ENCODE measurements at places on chromosomes 1 and 21.

- no peak for DNase-seq
Observed at GRCh38 chr1:81670286-81670685, 130.4 kb upstream of the ADGRL2 start.

GRCh38 chr1:170630977-170631376, 33.0 kb upstream of the PRRX1 start:
- no peak for DNase-seq

DNA sequence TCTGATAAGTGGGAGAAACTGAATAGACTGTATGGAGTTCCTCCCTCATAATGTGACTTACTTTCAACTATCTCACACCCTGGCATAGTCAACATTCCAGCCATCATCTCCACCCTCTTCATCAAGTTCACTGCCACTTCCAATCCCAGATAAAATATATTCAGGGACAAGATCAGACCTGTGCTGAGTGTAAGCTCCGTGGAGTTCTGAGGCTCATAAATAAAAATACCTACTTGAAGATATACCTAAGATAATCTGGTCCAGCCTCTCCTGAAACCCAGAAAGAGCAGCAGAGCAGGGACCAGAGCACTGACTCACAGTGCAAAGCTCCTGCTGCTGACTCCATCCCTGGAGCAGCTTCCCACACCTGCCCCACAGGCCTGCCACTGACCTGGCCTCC, 1.7 kb upstream of the LCE7A start:
- DNase-seq, result no peak

GRCh38 chr1:144551543-144552424, 40.9 kb upstream of the PPIAL4F start:
- DNase-seq, result peak; percentile 84

DNA sequence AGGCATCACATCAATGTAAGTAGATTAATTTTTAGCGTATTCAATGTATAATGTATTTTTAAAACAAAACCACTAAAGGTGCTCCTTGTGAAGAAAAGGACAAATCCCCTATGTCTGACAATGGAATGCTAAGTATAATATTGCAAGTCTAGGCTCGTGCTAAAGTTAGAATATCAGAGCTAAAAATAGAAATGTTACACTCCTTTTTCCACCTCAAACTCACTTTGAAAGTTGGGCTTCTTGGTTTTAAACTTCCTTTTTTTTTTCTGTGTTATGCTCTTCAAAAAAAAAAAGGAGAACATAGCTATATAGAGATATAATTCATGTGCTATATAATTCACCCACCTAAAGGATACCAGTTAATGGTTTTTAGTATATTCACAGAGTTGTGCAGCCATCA, 3.6 kb upstream of the SERBP1 start:
- DNase-seq, result no peak

- DNase-seq, result no peak
Observed at GRCh38 chr1:87778896-87779295, 450.2 kb downstream of the LMO4 start.

DNA sequence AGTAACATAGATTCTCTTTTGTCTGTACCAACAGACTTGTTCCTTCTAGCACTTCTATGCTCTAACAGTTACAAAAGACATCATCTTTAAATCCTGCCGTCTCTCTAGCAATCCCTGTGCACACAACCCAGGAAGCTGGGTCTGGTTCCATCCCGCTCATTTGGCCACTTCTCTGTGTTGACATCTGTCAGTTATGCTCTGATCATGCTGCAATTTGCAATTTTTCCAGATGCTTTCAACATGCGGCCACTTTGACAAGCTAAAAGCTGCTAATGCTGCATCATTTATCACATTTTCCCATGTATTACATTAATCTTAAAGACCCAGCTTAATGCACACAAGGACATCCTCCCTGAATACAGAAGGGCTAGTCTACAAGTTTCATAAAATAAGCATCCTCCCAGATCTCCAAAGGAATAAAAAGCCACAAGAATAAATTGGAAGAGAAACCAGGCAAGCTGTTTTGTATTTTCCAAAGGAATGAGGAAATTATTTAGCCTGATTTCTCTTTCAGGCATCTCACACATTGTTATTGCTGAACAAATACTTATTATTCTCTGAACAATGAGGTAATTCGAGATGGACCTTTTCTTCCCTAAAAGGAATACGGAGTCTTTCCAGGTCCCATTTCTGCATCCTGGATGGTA, 19.0 kb upstream of the LRRC52 start:
- no peak for DNase-seq

DNA sequence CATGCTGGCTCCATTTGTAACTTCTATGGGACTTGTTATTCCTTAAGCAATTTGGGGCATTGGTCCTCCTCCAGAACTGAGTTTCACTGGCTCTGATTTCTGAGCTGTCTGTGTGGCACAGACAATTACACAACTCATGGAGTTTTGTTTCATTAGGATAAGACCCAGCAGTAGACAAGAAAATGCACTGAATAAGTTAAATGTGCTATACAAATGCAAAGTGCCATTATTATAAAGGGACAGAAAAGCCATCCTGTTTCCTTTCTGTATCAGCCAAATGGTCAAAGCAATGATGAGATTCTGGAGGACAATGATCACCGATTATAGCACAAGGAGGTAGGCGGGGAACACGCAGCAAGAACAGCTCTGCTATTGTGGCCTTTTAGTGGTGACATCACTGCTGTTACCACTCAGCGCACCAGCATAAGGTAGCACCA, 81.9 kb downstream of the CNIH3 start:
- DNase-seq, result no peak

GRCh38 chr1:5492846-5493245, 499.4 kb downstream of the NPHP4 start:
- no peak for DNase-seq

DNA sequence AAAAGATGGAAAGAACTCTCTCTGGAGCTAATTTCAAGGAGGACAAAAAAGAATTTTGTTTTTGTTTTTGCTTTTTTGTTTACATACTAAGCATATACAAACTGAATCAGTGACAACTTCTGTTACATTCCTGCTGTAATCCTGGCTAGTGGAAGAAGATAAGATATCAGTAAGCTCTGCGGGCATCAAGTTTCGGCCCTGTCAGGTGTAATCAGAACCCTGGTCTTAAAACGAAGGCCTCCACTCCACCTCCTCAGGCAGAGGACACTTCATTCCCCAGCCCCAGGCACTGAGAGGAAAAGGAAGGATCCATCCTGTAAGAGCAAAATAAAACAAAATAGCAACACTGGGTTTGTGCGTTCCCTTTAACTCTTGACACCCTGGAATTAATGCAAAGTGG, 88.9 kb upstream of the ARHGAP29 start:
- DNase-seq, result no peak

GRCh38 chr1:157382351-157382750, 170.0 kb downstream of the FCRL5 start:
- DNase-seq, result no peak

- DNase-seq, result no peak
Observed at GRCh38 chr1:216960716-216961115, 237.5 kb upstream of the ESRRG start.

GRCh38 chr1:223737342-223737741, 25.0 kb downstream of the CAPN2 start:
- no peak for DNase-seq

GRCh38 chr1:241715435-241715834, 63.4 kb downstream of the WDR64 start:
- DNase-seq, result no peak

- no peak for DNase-seq
Observed at GRCh38 chr1:200771625-200772555, 33.2 kb downstream of the CAMSAP2 start.

- no peak for DNase-seq
Observed at GRCh38 chr1:150876119-150876454, 312 bp downstream of the ARNT start.

GRCh38 chr1:11027316-11027715, 14.9 kb downstream of the TARDBP start:
- no peak for DNase-seq

DNA sequence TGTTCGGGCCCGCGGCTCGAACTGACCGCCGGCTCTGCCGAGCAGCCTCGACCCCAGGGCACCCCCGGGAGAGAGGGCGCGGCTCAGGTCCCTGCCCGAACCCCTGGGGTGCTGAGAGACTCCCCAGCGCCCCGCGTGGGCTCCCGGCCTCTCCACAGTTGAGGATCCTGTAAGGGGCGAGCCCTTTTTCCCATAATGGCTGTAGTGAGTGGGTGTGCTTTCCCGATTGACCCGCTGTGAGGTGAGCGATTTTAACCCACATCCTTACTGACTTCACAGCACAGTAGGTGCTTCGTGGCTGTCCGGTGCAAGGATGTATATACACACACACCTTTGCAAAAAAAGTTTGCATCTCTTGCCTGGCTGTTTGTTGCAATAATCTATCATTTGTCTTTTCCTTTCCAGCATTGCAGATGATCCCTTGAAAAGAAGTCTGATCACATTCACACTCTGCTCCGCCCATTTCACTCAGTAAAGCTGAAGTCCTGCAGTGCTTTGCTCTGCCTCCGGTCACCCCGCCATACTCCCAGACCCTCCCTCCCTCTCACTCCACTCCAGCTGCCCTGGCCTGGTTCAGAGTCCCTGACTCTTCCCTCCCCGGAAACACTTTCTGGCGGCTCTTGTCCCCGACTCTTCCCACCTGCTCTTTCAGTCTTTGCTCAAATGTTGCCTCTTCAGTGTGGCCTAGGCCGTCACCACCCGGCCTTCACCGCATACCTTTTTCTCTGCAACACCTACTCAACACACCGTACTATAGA, 955 bp upstream of the UBE2G2 start:
- no peak for DNase-seq

GRCh38 chr1:103063921-103064320, 44.4 kb downstream of the COL11A1 start:
- DNase-seq, result no peak

- DNase-seq, result no peak
Observed at GRCh38 chr1:18855573-18855972, 3.9 kb downstream of the TAS1R2 start.

- DNase-seq, result no peak
Observed at GRCh38 chr1:215529571-215529970, 37.5 kb upstream of the KCTD3 start.

- no peak for DNase-seq
Observed at GRCh38 chr1:87539147-87539546, 210.5 kb downstream of the LMO4 start.

DNA sequence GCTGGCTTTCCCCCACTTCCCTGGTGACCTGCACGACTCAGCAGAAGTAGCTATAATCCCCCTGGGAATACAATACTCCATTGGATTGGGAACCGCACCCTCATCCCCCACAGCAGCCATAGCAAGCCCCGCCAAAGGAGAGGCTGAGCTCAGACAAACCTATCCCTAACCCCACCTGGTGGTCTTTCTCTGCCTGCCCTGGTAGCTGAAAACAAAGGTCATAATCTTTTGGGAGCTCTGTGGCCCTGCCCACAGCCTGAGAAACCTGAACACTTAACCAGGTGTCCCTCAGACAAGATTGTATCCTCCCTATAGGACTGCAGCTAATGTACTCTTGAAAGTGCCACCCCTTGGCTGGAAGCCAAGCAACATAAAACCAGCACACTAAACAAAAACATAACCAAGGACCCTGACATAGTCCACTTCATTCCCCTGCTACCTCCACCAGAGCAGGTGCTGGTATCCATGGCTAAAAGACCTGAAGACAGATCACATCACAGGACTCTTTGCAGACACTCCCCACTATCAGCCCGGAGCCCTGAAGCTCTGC, 71.6 kb upstream of the RUNX1 start:
- no peak for DNase-seq

- DNase-seq, result peak; percentile 82
Observed at GRCh38 chr1:192516776-192517297, 58.7 kb upstream of the RGS1 start.

DNA sequence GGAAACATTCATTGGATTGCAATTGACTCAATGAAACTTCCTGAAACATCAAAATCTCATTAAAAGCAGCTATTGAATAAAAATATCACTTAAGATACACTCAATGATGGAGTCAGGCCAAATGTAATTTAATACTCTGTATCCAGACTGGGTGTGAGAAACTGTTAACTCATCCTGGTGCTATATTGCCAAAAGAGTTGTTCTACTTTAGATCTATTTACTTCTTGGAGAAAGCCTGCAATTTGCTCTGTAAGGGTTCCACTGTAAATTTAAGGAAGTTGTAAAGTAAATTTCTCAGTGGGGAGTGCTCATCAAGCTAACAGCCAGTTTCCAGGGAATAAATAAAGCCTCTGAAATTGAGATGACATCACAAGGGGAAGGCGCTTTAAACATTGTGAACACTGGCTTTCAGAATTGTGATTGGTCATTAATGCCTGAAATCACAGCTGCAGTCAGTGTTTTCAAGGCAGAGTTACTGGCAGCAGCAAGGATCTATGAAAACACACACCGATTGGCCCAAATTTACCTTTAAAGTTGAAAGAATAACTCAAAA, 91.4 kb downstream of the OLFM3 start:
- no peak for DNase-seq

- no peak for DNase-seq
Observed at GRCh38 chr1:175494950-175495349, 248.4 kb downstream of the TNR start.

- DNase-seq, result no peak
Observed at GRCh38 chr1:94582565-94582964, 41.0 kb upstream of the F3 start.

DNA sequence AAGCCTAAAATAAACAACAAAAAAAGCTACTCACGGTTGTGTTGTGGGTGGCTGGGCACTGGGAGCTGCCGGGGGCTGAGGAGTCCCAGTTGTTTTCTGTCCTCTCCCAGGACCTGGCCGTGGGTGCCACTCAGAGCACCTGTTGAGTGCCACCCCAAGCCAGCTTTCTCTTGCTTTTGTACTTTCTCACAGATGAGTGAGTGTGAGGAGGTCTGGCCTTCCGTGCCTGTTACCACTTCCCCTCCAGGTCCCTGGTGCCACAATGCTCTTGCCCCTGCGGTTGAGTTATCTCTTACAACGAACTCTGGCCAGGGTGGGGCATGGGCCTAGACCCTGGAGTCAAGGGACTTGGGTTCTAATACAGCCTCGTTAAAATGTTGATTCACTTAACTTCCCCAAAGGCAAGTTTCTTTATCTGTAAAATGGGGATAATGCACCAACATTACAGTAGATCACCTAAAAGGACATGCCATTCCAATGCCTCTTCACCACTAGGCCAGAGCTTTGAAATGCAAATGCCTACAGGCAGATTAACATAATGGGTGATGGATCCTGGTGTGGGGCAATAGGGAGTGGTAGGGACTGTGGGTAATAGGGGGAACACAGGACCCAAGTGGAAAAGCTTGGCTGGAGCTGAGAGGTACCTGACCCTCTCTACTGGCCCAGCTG, at the start of gene CNR2:
Gene CNR2 (minus strand): TSS at position 151 of the 669 bp plus-strand sequence. CDS start 37,745 bp downstream, outside the sequence.
- peak; percentile 38 for DNase-seq

GRCh38 chr1:246492611-246493245, 14.4 kb downstream of the SMYD3 start:
- peak; percentile 22 for DNase-seq

- no peak for DNase-seq
Observed at GRCh38 chr1:212488436-212489283, 55.9 kb downstream of the NENF start.
